ENCODE measurements at places on chromosomes 6 and 20.

GRCh38 chr6:168892031-168892430 is 361.6 kb downstream of the THBS2 start:
- no peak for DNase-seq

GRCh38 chr20:11159728-11160127 is 485.9 kb upstream of the JAG1 start:
- no peak for DNase-seq

DNA sequence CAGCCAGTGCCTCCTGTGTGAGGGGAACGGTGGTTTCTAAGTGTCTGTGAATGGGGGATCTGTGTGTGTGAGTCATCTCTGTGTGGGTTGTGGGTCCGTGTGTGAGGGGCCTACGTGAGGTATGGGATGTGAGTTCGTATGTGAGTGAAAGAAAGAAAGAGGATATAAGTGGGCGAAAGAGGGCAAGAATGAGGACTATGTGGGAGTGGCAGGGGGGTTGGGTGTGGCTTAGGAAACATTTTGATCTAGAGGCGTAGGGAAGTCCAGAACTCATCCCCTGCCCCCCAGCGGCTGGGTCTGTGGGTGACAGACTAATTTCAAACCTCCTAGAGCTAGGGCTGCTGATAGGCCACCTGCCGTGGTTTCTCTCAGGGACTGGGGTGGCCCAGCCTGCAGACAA is 35.5 kb downstream of the DHX35 start:
- no peak for DNase-seq

DNA sequence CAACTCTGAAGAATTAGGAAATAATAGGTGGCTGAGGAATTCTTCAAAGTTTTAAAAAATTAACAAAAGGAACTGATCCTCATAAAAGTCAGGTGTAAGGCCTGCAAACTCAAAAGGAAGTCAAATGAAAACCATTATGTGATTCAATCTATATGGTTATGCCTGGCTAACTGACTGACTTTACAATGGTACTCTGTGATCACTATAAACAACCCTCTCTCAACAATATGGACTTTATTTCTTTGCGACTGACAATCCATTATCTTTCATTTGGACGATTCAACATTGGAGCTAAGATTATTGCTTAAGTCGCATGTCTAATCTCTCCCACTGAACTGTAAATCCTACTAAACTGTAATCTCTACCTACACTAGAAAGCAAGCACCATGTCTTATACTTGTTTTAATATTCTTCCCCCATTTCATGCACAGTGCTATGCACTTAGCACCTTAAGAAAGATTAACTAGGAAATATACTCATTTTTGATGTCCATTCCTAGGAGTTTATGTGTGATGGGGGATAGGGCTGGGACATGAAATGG is 1.4 kb downstream of the STK38 start:
- DNase-seq, result no peak

GRCh38 chr20:16201191-16201590 is 372.1 kb downstream of the KIF16B start:
- no peak for DNase-seq

DNA sequence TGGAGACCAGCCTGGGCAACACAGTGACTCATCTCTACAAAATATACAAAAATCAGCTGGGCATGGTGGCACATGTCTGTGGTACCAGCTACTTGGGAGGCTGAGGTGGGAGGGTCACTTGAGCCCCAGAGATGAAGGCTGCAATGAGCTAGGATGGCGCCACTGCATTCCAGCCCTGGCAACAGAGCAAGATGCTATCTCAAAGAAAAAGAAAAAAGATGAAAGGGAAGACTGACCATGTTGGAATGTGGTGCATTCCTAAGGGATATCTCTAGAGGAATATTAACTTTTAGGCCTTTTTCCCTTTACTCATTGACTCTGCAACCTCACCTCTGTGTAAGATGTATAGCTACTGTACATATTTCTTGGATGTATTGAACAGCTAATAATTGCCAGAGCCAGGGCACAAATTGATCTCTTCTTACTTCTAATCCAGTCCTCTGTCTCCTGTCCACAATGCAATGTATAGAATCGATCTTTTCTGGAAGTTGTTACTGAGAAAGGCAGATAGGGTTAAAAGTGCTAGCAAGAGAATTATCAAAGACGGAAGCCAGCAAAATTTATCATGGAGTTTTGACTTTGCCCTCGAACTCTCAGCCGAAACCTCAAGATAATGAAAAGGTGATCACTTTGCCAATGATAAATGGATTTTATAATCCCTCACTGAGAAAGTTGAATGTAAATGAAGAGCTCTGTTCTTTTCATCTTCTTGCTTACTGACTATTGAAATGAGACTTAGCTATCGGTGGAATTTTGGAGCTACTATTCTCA is 46.3 kb downstream of the GCNT2 start:
- no peak for DNase-seq

DNA sequence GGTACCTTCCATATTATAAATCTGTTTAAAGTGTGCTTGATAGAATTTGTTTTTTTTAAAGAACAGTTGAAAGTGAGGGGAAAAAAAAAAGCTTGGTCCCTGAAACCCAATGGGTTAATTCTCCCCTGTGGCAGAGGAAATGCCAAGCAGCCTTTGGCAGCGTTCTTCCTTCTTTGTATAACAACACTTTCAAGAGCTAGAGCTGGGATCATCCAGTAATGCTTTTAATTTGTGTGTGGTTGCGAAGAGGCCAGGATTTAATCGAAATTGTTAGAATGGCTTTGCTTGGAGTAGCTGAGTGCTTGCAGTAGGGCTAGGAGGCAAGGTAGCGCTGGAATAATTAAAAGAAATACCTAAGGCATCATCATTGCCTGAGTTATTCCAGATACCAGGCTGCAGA is 692.0 kb downstream of the DHX35 start:
- DNase-seq, result no peak

DNA sequence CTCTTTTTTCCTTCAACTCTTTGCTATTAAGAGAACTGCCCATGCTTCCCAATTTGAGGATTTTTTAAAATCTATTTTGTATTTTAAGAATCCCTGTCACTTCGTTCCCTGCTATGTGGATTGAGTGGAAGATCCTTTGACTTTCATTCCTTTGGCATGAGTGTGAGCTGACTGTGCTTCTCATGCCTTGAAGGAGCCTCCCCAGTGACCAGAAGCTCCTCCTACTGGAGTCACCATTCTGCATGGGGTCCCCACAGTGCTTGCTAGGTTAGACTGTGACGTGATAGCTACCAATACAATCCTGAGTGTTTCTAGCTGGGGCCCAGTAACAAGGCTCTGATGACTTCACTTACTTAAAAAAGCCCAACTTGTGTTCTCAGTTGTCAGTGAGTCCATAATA is 104.4 kb upstream of the LAMP5 start:
- no peak for DNase-seq

- no peak for DNase-seq
These were observed 25.7 kb upstream of the BTBD3 start for GRCh38 chr20:11891776-11892545.

- peak; percentile 39 for DNase-seq
These were observed 57.3 kb upstream of the CNKSR3 start for GRCh38 chr6:154567695-154568220.

Measured in NCI-H2081 treated with DMSO at 0.1 percent for 48 hours (cell line).